Activated naive CD8-positive, alpha-beta T cell treated with anti-CD3 and anti-CD28 coated beads, Interleukin-2, amount 50 U/mL, for 16 hours (primary cell): ENCODE measurements at places on chromosomes 12 and 14.

GRCh38 chr14:102831163-102831804 is 54.0 kb downstream of the TRAF3 start:
- no peak for DNase-seq

DNA sequence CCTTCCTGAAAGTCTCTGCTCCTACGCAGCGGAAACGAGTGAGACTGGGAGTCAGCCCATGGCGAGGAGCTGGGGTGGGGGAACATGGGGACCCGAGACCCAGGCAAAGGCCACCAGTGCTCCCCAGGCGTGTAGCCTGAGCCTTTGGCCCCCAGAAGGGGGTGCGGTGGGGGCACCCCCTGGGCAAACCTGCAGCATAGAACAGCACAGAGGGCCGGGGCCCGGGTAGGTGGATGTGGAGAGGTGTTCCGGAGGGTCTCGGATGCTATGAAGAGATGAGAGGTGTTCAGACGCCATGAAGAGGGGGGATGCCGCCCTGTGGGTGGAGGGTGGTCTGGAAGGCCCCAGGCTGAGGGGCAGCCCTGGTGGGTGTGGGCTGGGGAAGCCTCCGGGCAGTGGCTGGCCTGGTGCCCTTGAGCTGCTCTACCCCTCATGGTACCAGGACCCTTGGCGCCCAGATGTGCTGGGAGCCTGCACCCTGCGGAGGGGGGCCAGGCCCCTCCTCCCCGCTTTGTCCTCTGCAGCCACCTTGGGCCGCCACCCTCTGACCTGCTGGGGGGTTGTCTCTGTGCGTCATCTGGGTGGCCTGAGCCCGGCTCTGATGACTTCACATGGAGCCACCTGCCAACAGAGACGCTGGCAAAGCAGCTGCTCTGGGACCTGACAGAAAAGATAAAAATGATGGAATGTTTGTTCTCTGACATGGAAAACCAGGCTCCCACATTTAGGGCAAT is 83.4 kb downstream of the KIF26A start:
- no peak for DNase-seq

DNA sequence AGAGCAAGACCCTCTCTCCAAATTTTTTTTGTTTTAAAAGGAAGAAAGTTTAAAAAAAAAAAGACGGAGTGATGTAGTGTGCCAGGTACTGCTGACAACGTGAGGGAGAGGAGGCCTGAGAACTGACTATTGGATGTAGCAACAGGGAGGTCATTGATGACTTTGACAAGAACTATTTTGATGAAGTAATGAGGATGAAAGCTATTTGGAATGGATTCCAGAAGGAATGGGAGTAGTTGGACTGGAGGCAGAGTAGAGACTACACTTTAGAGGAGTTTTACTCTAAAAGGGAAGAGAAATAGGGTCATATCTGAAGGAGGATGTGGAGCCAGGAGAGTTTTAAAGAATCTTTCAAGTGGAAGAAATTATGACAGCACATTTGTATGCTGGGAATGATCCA is 27.8 kb upstream of the SLC38A2 start:
- no peak for DNase-seq

DNA sequence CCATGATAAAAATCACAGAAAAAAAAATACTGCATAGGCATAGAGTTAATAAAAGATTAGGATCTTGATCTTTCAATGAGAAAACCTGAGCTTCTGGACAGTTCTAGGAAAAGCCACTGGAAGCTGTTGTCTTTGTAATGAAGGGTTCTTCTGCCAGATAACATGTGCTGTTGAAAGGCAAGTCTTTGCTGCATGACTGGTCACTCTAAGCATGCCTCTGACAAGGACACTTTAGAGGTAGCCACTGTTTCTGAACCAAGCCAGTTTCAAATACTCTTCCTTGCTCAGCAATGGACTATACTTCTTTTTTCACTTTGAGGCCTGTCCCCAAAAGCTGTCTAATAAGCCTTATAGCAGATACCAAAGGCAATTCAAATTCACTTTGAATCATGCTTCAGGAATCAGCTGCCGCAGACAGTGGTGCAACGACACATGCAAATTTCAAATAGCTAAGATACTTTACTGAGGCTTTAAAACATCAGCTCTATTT is 70.2 kb downstream of the BTG1 start:
- DNase-seq, result no peak

- DNase-seq, result no peak
Observed at GRCh38 chr12:105933671-105934665, 204.8 kb downstream of the NUAK1 start.
